SW 1271 (cell line): ENCODE measurements at places on chromosomes 12 and 14.

DNA sequence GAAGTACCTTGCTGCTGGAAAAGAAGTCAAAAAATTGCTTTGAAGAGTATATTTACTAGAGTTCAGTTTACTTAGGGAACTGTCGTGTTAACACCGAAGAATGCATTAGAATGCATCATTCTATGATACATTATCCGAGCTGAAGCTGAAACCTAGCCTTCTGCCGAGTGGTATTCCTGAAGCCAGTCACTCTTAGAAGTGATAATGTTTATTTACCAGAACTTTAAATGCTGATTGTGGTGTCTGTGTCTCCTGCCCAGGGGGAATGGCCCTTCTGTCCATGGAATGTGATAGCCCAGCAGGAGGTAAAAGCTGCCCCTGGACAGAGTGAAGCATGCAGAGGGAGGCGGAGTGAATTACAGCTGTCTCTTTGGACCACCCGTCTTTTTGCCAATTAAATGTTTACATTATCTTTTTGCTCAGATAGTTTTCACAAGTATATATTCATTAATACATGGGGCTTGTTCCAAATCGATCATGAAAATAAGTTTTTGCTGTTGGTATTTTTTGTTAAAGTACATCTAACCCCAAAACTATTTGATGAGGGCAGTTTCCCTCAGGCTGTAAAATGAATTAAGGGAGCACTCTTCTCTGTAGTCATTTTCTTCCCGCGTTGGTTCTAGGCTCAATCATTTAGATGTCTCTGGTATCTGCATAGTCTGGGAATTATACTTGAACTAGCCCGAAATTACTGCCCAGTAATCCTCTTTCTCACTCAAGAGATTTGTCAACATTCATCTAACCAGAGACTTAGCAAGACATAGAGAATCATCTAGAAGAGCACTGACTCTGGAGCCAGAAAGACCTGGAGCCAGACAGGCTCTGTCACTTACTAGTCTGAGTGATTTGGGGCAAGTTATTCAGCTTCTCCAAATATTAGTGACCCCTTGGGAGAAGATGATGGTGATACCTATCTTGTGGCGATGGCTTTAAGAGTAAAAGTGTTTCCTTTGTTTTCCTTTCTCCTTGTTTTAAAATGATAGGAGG lies 147.6 kb downstream of the CRADD start:
- no peak for DNase-seq

DNA sequence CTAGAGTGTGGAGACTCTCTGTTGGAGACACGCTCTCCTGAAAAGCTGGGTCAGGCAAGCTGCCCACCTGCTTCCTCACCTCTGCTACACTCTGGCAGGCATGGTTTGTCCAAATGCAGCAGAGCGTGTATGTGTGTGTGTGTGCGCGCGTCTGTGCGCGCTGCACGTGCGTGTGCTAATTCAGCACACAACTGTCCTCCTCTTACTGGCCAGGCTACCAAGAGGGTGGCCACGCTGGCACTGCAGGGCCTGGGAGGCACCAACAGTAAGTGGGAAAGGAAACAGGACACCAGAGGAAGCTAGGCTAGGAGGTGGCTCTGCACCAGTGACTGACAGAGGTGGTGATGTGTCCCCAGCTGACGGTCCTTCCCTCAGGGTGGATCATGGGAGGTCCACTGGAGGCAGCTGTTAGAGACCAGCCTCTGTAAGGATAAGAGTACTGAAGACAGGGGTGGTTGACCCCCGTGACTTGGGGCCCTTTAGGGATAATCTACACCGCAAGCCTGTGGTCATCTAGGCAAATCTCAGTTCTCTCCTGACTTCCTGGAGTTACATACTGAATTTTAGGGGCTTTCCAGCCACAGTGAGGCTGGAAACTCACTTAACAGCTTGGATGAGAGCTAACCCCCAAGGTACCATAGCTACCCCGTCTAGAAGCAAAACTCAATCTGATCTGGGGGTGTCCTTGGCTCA lies 15.6 kb upstream of the TFCP2 start:
- no peak for DNase-seq

GRCh38 chr14:31965071-31965734 lies 111.9 kb upstream of the ARHGAP5 start:
- DNase-seq = no peak

DNA sequence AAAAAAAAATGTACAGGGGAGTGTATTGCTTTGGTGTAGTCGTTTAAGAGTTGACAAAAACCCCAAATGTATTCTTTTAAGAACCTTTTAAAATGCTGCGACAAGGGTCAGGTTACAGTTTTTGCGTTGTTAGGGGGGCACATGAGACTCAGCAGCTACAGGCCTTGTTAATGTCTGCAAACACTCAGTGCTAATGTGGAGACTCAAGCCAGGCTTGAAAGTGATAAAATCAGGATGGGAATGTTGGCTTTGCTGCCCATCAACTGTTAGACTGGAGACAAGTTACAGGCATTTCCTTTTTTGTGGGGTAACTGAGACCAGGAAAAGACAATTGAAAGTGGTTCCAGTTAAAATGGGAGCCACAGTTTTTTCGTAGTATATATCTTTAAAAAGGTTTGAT lies 84.8 kb downstream of the PRKCH start:
- DNase-seq = no peak

DNA sequence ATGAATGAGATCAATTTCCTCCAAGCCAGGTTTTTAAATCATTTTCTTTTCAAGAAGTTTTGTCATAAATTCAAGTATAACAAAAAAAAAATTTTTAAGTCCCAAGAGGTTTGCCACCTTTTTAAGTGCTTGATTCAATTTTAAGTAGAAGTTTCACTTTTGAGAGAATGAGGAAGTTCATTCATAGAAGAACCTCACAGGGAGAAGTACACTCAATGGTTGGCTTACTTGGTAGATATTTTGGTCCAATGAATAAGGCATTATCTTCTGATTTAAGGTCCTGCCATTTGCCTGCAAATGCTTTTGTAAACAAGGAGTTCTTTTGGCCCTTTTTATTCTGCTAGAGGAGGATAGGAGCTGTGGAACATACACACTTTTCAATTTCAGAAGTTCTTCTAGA lies 96.7 kb upstream of the NOVA1 start:
- no peak for DNase-seq

DNA sequence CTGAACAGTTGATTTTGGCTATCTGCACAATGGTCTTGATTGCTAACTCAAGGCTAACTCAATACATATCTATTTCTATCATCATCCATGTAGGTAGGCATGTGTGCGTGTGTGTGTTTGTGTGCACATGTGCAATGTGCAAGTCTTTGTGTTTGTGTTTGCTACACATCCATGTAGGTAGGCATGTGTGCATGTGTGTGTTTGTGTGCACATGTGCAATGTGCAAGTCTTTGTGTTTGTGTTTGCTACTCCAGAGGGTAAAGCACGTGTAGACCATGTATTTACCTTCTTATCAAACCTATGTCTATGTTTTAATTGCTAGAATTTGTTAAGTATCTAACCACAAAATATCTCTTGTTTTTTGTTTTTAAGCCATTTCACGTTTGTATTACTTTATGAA lies 962.6 kb downstream of the LRFN5 start:
- no peak for DNase-seq

DNA sequence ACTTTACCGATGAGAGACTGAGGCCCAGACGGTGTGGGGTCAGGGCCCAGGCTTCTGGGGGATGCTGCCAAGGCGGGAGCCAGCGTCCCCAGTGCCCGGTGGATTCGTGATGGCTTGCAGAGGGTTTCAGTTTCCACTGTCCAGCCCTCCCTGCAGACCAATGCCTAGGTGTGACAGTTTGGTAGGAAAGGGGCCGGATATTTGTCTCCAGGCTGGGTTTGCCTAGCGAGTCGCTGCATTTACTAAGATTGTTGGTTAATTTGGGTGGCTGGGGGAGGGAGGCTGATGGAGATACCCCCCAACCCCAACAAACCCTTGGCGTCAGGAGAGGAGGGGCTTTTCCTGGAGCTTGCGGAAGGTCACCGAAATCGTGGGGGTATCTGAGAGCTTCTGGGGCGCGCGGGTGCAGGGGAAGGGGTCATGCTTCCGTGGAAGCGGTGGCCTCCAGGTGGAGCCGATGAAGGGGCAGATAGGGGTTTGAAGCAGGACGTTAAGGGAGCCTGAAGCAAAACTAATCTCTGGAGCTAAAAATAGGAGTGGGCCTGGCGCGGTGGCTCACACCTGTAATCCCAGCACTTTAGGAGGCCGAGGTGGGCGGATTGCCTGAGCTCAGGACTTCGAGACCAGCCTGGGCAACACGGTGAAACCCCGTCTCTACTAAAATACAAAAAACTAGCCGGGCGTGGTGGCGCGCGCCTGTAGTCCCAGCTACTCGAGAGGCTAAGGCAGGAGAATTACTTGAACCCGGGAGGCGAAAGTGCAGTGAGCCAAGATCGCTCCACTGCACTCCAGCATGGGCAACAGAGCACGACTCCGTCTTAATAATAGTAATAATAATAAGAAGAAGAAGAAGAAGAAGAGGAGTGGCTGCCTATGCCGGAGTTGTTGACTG lies 1.1 kb upstream of the CDC42BPB start:
- no peak for DNase-seq

GRCh38 chr12:62817556-62818271 lies 117.2 kb downstream of the PPM1H start:
- no peak for DNase-seq

DNA sequence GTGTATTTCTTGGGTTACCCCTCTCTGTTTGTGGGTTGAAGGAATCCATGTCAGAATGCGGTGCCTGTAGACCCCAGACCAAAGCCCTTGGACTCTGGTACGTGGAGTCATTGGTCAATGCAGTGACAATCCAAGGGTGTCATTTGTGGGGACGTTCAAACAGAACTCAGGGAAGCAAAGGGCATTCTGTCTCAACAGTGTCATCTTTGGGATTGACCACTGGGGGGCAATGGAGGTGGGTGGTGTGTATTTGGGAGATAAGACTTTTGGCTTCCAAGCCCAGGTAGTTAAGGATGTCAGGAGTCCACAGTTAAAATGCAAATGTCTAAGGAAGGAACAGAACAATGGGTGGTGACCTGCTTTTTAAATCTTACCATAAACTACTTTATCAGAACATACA lies 54.6 kb upstream of the CCDC175 start:
- no peak for DNase-seq

- no peak for DNase-seq
Measured at GRCh38 chr12:53733051-53733806, 6.0 kb upstream of the CALCOCO1 start.

GRCh38 chr14:48690349-48690748 lies 895.8 kb downstream of the RPS29 start:
- DNase-seq = no peak

DNA sequence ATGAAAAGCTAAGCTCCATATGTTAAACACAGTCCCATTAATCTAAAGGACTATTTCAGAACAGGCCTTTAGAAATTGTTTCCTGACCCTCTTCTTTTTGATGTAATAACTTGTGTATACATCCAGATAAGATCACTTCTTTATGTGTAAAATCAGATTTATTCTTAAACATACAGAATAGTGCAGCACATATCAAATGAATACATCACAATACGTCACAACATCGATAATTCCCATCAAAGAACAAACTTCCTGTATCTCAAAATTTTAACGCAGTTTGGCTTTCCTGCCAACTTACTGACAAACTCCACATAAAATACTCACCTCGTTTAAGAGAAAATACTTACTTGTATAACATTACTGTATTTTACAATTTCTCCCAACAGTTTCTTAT lies 108.7 kb downstream of the ITPR2 start:
- DNase-seq = no peak

DNA sequence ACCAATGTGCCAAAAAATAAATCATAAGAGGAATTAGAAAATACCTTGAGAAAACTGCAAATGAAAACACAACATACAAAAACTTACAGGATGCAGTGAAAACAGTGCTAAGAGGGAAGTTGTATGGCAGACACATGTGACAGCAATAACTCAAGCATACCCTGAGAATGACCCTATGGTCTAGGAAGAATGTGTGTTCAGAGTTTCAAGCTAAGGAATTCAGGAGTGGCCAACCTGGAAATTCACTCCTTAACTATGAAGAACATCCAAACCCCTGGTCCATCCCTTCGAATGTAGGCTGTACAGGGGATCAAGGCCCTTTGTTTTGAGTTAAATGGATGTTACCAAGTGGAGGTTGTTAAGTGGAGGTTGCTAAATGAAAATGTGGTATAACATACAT lies 16.7 kb upstream of the TTC9 start:
- no peak for DNase-seq

DNA sequence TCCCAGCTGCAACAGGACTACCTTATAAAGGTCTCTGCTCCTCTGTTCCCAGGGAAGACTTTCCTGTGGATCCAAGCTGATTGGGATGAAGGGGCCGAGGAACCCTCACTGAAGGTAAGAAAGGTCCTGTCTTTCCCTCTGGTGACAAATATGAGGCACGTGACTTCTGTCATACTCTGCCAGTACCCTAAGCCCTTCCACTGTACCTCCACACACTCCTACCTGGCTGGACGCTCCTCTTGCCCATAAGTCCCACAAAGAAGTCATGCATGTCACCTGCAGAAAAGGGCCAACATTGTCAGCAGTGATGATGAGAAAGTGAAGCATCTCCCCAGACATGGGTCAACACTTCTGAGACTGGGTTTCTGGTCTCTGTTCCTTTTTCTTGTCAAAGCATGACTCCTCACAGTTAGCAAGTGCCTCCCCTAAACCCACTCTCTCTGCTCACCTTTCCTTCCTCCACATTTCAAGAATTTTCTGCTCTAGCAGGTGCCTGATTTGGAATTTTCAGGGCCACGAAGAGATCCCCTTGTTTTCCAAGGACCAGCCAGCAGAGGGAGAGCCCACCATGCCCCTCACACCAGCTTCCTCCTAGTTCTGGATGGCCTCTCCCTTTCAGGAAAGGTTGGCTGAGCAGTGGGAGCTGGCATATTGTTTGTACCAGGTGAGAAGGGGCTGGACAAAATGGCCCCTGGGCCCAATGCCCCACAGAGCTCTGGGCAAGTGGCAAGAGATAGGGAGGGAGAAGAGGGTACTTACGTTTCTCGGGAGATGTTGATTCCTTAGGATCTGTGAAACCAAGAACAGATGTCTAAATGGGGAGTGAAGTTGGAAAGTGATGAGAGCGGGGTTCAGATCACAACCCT lies 3.5 kb downstream of the TAC3 start:
- no peak for DNase-seq

DNA sequence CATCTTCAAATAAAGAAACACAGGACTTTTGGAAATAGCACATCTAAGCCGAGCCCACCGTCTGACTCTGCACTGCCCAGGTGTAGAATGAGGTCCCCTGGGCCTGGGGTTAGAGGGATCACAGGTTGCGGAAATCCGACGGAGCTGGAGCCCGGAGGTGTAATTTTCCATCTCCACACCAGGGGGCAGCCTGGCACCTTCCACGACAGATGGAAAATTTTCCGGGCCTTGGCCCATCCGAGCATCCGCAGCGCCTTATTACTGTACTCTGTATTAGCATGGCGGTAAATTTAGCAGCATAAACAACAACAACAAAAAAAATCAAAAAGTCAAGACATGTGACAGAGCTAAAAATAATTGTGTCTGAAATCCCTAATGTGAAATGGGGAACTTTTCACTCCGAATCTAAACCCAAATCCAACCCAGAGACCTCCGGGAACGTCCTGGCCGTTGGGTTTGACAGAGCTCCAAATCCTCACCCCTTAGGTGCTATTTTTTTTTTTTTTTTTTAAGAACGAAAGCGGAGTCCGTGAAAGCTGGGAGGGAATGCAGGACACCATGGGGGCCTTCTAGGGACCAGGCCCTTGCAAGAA lies 93.9 kb downstream of the KSR2 start:
- peak; percentile 27 for DNase-seq

GRCh38 chr12:68910128-68910527 lies 22.8 kb downstream of the CPM start:
- no peak for DNase-seq

- DNase-seq = no peak
Measured at GRCh38 chr14:99592933-99593753, 10.9 kb downstream of the CCDC85C start.
